ENCODE measurements at places on chromosomes 12 and 14.

DNA sequence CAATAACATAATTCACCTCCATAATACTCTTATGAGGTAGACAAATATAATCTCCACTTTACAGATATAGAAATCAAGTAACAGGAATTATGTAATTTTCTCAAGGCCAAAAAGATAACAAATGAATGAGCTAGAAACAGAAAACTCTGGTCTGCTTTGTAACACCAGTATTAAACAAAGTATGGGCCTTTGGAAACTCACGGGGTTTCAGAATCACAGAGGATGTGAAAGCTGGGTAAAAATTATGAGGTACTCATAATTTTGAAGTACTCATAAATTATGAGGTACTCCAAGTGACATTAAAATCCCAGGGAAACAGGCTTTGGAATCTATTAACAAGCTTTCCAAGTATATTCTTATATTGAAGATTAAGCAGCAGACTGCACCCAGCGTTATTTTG is 140.2 kb downstream of the MED13L start:
- DNase-seq = no peak

DNA sequence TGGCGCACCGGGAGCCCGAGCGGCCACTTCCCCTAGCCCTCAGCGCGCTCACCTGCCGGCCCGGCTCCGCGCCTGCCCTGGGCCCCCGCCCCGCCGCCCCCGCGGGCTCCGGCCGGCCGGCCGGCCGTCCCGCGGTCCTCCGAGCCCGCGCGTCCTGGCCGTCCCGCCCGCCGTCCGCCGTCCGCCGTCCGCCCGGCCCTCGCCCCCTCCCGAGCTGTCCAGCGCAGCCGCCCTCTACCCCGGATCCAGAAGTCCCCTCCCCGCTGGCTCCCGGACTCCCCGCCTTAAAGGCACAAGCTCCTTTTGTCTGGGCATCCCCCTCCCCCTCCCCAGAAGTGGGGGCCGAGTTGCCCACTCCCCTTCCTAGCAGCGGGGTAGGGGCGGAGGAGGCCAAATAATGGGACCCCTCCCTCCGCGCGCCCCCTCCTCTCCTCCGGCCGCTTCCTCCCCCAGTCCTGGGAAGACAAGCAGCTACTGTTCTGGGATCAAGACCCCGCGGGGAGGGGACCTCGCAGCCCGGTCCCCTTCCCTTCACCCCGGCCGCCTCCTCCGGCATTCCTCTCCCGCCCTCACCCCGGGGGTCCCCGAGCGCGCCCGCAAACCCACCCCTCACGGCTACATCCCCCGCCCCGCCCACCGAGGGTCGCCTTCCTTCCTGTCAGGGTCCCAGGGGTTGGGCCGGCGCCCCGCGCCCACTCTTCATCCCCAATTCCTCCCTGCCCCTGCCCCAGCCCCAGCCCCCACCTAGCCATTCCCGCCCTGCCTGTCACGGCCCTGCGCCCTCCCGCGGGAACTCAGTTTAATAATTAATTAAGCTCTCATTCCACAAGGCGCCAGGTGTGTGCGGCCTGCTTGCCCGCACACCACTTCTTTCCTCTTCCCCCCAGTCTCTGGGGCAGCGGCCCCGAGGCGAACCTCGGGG is at the start of gene ADCY6:
Gene ADCY6, minus strand, starts transcription at position 236 of the 922 bp plus-strand sequence. CDS start 5,655 bp downstream, outside the sequence.
- peak; percentile 88 for DNase-seq

- DNase-seq = no peak
These were observed 59.8 kb upstream of the VASH1 start for GRCh38 chr14:76701436-76701835.

DNA sequence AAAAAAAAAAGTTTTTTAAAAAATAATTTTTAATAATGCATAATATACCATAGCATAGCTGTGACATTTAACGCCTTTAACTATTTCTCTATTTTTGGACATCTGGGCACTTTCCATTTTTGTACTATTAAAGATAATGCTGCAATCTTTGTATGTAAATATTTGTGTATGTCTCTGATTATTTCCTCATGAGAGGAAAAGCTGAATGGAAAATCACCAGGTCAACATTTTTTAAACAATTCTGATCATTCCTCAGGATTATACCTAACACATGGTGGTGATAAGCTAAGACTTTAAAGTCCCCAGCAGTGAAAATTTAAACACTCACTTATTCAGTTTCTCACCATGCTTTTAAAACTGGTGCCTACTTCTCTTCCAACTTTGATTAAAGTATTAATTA is 31.3 kb upstream of the NR1H4 start:
- no peak for DNase-seq

- DNase-seq = no peak
These were observed 79.8 kb downstream of the TTC9 start for GRCh38 chr14:70721542-70721941.

DNA sequence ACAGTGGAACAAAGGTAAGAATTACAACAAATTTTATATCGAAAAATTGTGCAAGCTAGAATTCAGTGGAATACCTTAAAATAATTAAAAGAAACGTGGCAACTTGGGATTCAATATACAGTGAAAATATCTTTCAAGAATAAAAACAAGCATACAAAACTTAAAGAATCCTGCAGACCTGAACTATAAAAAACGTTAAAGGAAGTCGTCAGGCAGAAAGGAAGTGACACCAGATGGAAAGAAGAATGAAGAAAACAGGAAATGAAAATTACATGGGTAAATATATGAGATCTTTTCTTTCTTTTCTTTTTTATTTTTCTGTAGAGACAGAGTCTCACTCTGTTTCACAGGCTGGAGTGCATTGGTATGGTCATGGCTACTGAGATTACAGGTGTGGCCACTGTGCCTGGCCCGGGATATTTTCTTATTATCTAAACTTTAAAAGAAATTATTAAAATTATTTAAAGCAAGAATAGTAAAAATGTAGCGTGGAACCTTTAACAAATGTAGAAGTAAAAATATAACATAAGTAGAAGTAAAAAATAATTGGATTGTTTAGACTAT is 4.7 kb downstream of the MGP start:
- DNase-seq = no peak

All from upper lobe of left lung (tissue), 6 donors.